ENCODE measurements at places on chromosomes 5 and 9. TPM values are rescaled to one million over a fixed set of nuclear protein-coding genes. Genes with fewer than 3 reads are reported as not detected.

DNA sequence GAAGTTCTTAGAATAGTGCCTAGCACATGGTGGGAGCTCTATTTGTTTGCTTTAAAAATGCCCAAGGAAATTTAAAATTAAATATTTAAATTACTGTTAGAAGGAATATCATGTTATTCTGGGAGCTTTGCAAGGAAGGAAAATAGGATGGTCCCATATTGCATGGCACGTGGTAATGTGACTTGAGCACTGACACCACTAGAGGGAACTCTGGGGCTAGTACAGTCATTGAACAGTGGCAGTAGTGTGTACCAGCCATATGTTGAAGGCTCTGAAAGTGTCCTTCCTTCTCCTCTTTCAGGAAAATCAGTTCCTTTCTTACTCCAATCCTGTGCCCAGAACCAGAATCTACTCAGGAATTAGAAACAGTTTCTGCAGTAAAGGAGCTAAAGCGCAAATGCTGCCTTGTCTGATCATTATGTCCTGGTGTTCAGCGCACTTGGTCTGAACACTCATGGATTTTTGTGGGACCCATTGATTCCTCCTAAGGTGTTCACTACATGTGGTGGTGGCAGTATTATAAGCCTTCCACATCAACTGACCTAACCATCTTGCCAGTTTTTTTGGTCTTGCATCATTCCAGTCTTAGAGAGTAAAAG, 54.1 kb downstream of the GDA start:
- H3K27ac ChIP-seq, result no peak overlapping the region
- no peaks in the 10 kb centered on the region for H3K27me3 ChIP-seq
- peak; percentile 24 for DNase-seq
- H3K36me3 ChIP-seq, result no peaks in the 10 kb centered on the region
- H3K4me1 ChIP-seq, result no peaks in the 10 kb centered on the region

- H3K27me3 ChIP-seq, result no peaks in the 10 kb centered on the region
- DNase-seq, result no peak
- H3K4me3 ChIP-seq, result no peak overlapping the region
- peaks cover 12% of the 10 kb centered on the region for H3K4me1 ChIP-seq
Observed at GRCh38 chr9:15206903-15207696, 99.9 kb downstream of the TTC39B start.

Gene SURF2
- total RNA-seq, result 10.6 TPM

Gene GPRIN1
- total RNA-seq, result 9.3 TPM

Gene FNBP1
- 43.9 TPM for total RNA-seq

DNA sequence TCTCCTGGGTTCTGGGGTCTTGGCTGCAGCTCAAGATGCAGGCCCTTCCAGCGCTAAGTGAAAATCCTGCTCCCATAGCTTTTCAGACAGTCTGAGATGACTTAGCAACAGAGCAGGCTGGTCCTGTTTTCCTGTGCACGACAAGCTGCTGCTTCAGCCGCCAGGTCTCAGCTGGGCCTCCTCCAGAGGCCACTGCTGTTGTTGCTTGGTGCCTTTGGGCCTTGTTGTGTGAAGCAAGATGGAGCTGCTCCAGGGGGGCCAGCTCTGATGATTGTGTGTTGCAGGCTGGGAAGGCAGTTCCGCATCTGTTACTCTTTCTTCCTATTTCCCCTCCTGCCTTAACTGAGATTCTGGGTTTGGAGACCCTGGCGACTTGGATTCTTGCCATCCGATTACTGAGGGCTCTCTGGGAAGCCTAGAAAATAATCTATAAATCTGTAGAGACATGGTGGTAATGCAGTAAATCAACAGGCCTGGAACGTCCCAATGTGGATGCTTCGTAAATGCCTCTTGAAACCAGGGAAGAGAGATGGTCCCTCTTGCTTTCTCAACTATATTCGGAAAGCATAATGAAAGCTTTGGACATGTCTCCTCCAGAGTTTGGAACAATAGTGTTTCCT, 3.2 kb downstream of the MAP1B start:
- no peak overlapping the region for H3K27ac ChIP-seq
- no peaks in the 10 kb centered on the region for H3K27me3 ChIP-seq
- DNase-seq, result no peak

Gene PCDHB14
- total RNA-seq, result 0.55 TPM

GRCh38 chr9:122016744-122017143, 76.4 kb downstream of the TTLL11 start:
- H3K4me1 ChIP-seq, result peaks cover 39% of the 10 kb centered on the region
- peak overlapping the region; percentile 16 for H3K4me3 ChIP-seq
- peak overlapping the region; percentile 11 for H3K27ac ChIP-seq
- DNase-seq, result peak; percentile 25

Gene BTNL3
- not detected for total RNA-seq

Gene LCN1
- total RNA-seq, result not detected

DNA sequence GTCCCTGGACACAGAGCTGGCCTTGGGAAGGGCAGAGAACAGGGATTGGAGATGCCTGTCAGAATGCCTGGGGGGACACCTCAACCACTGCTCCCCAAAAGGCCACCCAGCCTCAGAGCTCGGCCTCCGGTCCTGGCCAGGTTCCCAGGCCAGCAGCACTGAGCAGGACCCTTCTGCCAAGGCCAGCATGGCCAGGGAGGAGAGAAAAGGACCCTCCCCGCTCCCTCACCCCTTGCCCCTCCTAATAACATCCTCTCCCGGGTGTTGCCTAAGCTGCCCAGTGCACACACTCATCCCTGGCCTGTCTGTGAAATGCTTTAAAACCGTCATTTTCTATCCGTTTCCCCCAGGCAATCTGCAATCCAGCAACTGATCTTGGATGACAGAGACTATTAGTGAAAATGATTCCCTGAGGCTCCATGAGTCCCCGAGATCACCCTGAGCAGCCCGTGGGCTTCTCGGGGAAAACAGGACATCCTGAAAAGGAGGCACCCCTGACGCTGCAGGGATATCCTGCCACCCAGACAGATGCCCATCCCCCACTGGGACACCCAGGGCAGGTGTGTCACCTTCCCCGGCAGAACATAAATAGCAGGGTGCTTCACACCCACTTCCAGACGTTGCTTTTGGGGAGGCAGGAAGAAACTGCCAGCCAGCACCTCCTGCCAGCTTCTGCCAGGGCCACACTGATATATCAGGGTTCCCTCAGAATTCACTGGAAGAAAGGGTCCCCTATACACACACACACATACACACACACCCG, 75.3 kb downstream of the ADAMTS2 start:
- H3K4me3 ChIP-seq, result no peak overlapping the region
- no peaks in the 10 kb centered on the region for H3K4me1 ChIP-seq
- no peak for DNase-seq
- H3K27me3 ChIP-seq, result no peaks in the 10 kb centered on the region
- no peaks in the 10 kb centered on the region for H3K36me3 ChIP-seq

Gene LRRC19
- not detected for total RNA-seq

- no peaks in the 10 kb centered on the region for H3K27me3 ChIP-seq
- no peak overlapping the region for H3K27ac ChIP-seq
- DNase-seq, result no peak
- no peaks in the 10 kb centered on the region for H3K36me3 ChIP-seq
- H3K4me1 ChIP-seq, result no peaks in the 10 kb centered on the region
Observed at GRCh38 chr9:117394655-117395054, 20.2 kb downstream of the ASTN2 start.

Gene POLE3
- total RNA-seq, result 53.8 TPM

- peaks cover 8% of the 10 kb centered on the region for H3K4me1 ChIP-seq
- H3K36me3 ChIP-seq, result no peaks in the 10 kb centered on the region
- no peaks in the 10 kb centered on the region for H3K27me3 ChIP-seq
- no peak overlapping the region for H3K27ac ChIP-seq
- H3K4me3 ChIP-seq, result peak overlapping the region; percentile 77
Observed at GRCh38 chr5:123035918-123036390, 571 bp downstream of the PPIC start.

Gene HAPLN1
- not detected for total RNA-seq

DNA sequence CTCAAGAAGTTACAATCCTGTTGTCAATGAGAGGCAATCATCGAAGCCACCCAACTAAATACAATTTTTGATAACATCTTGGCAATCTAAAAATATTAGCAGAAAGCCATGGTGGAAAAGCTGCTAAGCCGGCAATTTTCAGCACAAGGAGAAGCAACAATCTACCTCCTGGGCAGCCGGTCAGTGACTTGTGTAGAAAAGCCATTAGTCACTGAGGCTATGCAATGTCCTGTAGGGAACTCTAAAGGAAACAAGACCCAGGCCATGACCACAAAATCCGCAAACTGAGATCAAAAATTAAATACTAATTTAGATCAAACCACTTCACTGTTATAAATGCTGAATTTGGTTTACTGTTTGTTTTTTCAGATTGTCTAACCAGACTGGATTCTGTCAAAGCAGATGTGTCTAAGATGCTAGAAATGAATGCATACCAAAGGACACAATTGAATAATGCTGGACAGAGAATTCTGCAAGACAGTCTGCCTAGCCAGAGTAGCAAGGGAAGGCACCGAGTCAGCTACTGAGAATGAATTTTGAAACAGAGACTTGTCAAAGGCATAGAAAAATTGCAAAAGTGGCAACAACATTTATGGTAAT, 384.8 kb downstream of the PRELID2 start:
- H3K4me3 ChIP-seq, result no peak overlapping the region
- no peak for DNase-seq
- H3K36me3 ChIP-seq, result no peaks in the 10 kb centered on the region
- no peaks in the 10 kb centered on the region for H3K4me1 ChIP-seq

DNA sequence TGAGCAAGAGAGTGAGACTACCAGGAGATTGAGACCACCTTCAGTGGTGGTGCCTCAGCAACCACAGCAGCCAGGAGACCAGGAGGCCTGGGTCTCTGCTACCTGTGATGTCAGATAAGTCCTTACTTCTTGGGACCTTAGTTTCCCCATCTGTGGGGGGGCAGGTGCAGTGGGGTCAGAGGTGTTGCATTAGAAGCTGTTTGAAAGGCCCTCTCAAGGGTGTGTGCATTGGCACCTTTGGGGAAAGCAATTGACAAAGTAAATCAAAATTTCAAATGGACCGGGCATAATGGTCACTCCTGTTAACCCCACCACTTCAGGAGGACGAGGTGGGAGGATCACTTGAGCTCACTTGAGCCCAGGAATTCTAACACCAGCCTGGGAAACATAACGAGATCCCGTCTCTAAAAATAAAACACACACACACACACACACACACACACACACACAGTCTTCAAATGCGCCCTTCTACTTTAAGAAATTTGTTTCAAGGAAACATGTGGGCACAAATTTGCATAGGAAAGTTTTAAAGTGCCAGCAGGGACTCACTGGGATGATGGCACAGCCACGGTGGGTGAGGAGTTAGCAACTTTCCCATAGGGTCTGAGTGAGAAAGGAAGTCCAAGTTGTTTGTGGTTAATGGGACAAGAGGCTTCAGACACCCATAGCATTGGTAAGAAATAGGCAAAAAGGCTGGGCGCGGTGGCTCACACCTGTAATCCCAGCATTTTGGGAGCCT, 1.3 kb upstream of the AK1 start:
- no peaks in the 10 kb centered on the region for H3K27me3 ChIP-seq
- H3K27ac ChIP-seq, result no peak overlapping the region
- peaks cover 22% of the 10 kb centered on the region for H3K4me1 ChIP-seq
- no peak for DNase-seq
- H3K4me3 ChIP-seq, result no peak overlapping the region
- no peaks in the 10 kb centered on the region for H3K36me3 ChIP-seq

GRCh38 chr9:96509848-96510247, 59.9 kb downstream of the HABP4 start:
- H3K4me3 ChIP-seq, result no peak overlapping the region
- H3K27me3 ChIP-seq, result no peaks in the 10 kb centered on the region
- no peak overlapping the region for H3K27ac ChIP-seq
- no peak for DNase-seq

Gene ENHO
- not detected for total RNA-seq

DNA sequence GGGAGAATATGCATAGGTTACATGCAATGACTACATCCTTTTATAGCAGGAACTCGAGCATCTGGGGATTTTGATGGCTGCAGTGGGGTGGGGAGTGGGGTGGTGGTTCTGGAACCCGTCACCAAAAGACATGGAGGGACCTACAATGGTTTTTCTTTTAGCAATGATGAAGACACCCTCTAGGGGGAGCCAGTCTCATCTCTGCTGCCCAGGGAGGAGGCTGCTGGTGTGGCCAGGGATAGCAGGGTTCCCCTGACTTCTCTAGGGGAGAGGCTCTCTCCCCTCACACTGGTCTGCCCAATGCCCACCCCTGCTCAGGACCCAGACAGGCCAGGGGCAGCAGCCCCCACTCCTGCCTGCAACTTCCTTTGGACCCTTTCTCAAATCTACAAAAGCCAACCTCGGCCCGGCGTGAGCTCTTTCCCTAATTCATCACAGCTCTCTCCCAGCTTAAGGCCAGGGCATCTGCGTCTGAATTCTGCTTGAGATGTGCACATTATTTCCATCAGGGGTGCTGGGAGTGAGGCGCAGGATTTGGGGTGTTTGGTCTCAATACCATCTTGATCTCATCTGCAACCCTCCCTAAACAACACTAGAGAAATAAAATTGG, 73.6 kb upstream of the RETREG1 start:
- peaks cover 24% of the 10 kb centered on the region for H3K36me3 ChIP-seq
- no peaks in the 10 kb centered on the region for H3K4me1 ChIP-seq
- no peaks in the 10 kb centered on the region for H3K27me3 ChIP-seq

Gene PCSK1
- total RNA-seq, result 8.7 TPM

- H3K27ac ChIP-seq, result no peak overlapping the region
- DNase-seq, result no peak
- no peaks in the 10 kb centered on the region for H3K36me3 ChIP-seq
- no peak overlapping the region for H3K4me3 ChIP-seq
Observed at GRCh38 chr9:125861405-125862058, 114.4 kb downstream of the PBX3 start.

DNA sequence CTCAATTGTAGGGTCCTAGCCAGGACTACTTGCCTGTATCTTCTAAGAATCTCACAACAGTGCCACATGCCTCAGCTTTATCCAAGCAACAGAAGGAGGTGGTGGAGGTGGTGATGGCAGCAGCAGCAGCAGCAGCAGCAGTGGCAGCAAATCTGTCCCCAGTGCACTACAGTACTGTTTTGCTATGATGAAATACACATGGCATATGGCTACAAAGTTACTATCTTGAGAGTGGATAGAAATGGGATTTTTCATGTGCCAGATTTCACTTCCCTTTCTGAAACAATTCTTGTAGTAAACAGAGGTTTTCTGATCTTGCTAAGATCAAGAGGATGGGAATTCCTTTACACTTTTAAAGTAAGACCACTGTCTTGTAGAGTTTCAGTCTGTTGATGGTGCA, 8.1 kb upstream of the CYSTM1 start:
- DNase-seq, result no peak
- no peaks in the 10 kb centered on the region for H3K36me3 ChIP-seq
- no peaks in the 10 kb centered on the region for H3K27me3 ChIP-seq
- H3K4me1 ChIP-seq, result no peaks in the 10 kb centered on the region
- H3K27ac ChIP-seq, result no peak overlapping the region
- H3K4me3 ChIP-seq, result no peak overlapping the region

- peaks cover 10% of the 10 kb centered on the region for H3K27me3 ChIP-seq
- no peak overlapping the region for H3K4me3 ChIP-seq
- peak; percentile 90 for DNase-seq
- no peaks in the 10 kb centered on the region for H3K36me3 ChIP-seq
- peaks cover 22% of the 10 kb centered on the region for H3K4me1 ChIP-seq
Observed at GRCh38 chr9:134895908-134896833, 15.6 kb downstream of the FCN2 start.

DNA sequence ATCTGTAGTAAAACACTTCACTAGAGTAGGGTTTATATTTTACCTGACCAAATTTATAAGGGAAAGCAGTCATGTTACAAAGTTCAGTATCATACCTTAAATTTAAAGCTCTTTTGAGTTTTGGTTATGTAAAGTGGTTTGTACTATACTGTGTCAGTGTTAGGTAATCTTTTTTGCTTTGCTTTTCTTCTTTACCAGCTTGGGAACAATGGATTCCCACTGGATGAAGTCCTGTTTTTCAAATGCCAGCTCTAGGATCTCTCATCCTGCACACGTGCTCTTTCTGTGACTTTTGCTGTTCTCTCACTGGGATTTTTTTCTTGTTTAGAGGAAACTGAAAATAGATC, 15.9 kb downstream of the CYSTM1 start:
- no peak overlapping the region for H3K4me3 ChIP-seq
- H3K27me3 ChIP-seq, result no peaks in the 10 kb centered on the region
- peak overlapping the region; percentile 2 for H3K27ac ChIP-seq
- peaks cover 1% of the 10 kb centered on the region for H3K4me1 ChIP-seq
- no peaks in the 10 kb centered on the region for H3K36me3 ChIP-seq

Measured in endothelial cell of umbilical vein (primary cell).